Hematopoietic multipotent progenitor cell treated with erythropoietin and hydrocortisone succinate and interleukin-3 and kit ligand, for 15 days (in vitro differentiated cells): ENCODE measurements at places on chromosomes 5 and 9.
A peak's percentile ranks its signal among the peaks of the same experiment; 100 is the strongest.

GRCh38 chr5:154197801-154198491, 7.4 kb downstream of the GALNT10 start:
- DNase-seq = peak; percentile 30

DNA sequence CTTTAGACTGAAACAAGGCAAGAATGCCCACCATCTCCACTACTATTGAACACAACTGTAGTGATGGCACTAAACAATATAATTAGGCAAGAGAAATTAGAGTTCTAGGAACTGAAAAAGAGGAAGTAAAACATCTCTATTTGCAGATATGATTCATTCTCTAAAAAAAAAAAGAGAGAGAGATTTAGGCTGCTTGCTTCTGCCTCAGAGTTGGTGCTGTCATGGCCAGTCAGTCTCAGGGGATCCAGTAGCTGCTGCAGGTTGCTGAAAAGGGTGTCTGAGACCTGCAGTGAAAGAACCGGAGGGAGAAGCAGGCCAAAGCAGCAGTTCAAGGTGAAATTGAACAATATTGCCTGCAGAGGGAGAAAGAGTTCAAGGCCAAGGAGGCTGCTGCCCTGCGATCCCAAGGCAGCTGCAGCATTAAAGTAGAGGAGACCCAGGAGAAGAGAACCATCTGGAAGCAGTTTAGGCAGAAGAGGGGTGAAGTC, 72.5 kb downstream of the AP3B1 start:
- DNase-seq = no peak

- DNase-seq = no peak
Observed at GRCh38 chr9:77896269-77896937, 135.2 kb downstream of the GNAQ start.

GRCh38 chr5:75433814-75434506, 77.5 kb downstream of the CERT1 start:
- no peak for DNase-seq

DNA sequence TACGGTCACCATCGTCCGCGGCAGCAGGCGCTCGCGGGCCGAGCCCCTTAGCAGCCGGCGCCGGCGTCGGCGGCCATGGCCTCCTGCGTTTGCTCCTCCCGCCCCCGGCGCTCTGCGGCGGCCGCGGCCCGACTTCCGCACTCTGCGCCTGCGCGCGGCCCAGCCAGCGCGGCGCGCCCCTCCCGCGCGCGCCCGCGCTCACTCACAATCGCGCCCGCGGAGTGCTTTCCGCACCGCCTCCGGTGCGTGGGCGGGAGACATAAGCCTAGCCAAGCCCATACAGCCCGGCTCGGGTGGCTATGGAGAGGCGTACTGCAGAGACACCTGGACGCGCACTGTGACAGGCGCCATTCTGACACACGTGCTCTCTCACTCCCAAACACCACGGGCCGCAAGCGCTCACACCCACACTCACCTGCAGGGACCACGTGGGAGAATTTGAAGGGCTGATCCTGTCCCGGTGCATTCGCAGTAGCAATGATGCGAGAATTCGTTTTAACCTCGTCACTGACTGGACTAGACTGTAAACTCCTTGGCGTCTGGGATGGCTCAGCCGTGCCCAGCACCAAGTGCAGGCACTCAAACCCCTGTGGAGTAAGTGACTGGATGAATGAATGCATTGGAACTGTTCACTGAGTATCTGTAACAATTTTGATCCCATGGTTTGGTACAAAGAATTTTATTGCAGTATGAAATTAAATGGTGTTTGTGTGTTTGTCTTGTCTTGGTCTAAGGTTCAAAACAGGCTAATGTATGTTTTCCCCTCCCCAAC, at the start of gene RNF145:
RNF145 (minus strand) TSS at position 116 of the 772 bp plus-strand sequence. CDS start 5,936 bp downstream, outside the sequence.
- peak; percentile 94 for DNase-seq

GRCh38 chr9:22452415-22453010, 5.9 kb downstream of the DMRTA1 start:
- peak; percentile 22 for DNase-seq

DNA sequence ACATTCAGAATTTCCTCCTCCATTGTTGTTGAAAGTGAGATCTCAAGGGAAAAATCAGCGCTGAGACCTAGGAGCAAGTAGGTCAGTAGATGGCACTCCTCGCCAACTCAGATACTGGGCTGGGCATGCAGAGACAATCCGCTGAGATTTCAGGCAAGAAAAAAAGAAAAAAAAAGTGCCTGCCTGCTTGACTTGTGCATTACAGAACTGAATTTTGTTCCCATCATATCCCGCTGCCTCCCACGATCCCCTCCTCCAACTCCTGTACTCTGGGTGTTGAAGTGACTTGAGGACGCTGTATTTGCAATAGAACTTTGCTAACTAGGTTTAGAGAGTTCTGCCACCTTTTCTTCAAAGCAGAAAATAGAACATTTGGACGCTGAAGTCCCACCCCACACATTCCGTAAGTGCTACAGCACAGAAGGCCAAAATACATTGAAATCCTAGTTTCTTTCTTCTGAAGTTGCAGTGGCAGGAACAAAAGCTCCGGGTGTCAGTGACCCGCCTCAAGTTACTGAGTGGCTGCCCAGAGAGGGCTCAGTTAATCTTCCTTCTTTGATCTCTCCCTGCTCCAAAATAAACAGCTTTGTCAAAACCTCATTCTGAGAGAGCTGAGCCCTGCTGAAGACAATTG, 265.8 kb downstream of the MLLT3 start:
- peak; percentile 66 for DNase-seq

- no peak for DNase-seq
Observed at GRCh38 chr9:77512876-77513275, 135.2 kb downstream of the GNA14 start.

GRCh38 chr9:14418941-14419937, 105.3 kb upstream of the NFIB start:
- no peak for DNase-seq

GRCh38 chr5:16549491-16550206, 67.1 kb downstream of the RETREG1 start:
- no peak for DNase-seq

DNA sequence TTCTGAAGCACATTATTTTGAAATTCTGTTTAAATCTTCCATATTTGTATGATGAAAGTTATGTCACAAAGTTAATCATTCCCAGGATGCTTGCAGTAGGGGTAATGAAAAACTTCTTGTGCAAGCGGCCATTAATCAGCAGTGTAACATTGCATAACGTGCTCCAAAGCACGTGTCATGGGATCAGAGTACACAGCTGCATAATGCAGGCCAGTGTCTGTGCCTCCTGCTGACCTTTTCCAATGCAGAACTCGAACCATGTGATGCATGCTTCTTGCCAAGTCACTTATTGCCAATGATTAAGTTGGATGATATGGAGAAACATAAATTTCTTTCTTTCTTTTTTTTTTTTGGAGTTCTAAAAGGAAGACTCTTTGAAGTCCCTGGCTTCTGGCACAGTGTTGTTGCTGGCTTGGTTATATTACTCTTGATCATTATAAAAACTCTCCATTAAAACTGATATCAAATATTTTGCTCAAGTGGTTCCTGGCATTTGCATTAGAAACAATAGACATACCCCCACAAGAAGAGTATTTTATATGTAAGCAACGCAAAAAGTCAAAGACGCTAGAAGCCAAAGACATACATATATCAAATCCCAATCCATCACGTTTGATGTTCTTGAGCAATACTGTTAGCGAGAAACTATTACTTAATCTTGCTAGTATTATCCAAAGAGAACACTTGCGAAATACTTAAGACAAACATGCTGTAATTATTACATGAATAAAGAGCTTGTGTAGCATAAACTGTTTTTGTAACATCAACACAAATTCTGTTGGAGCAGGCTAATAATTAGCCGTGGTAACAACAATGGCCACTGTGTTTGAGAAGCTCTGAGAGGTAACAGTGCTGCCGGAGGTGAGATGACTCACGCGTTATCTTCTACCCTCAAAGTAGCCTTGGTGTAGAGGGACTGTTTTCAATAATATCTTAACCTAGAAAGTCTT, 164.2 kb downstream of the AUH start:
- DNase-seq = no peak

DNA sequence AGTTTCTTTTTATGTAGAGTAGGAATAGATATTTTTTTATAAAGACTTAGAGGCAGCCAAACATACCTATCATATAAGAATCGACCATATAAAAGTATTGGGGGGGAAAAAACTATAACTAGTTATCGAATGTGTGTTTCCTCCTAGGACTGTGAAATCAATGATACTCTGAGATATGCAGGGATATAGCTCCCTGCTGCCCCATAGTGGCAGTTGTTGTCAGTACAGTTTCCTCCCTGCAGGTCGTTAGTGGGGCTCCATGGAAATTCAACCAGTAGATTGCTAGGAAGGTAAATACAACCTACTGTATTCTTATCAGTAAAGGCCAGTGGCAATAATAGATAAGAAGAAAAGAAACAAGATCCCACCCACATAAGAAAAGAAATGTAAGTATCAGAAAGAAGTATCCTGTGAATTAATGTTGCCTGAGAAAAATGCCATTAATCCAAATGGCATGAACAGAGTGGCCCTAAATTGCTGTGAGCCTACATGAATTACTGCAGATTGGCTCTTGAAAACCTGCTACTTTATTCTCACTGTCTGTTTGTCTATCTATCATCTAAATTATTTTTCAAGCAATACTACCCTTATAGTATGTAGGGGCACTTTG, 136.9 kb upstream of the FBN2 start:
- DNase-seq = peak; percentile 21

DNA sequence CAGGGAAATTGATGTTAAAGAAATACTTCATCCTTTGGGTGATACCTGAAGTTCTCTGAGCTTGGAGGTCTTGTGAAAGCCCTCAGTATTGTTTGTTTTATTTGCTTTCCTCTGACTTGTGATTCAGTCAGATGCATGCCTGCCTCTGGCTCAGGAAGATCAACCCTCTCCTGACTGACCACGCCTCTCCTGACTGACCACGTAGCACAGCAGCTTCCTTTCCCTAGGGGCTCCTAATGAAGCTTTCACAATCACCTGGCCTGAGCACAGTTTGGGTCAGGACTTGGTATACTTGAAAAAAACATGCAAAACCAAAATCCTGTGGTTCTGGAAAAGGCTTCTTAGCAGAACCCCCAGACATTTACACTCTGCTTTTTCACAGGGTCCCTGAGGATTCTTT, 3.8 kb downstream of the TGFBI start:
- no peak for DNase-seq

DNA sequence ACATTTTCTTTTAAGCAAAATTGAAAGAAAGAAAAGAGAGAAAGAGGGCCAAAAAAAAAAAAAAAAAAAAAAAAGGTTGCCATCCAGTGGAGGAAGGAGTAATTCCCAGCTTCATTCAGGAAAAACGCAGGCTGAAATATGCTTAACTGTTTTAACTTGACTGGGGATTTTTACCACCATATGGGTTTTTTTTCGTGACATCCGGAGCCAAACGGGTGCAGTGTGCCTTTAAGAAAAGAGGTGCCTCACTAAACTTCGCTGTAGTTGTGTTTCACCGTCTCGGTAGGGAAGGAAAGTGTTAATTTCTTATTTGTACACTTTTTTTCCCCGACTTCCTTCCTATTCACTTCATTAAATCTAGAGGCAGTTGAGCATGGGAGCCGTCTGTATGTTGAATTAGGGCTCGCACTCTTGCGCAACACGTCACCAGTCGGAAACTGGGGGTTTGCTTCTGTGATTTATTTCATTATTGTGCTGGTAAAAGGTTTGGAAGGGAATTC, 143.0 kb downstream of the SMARCA2 start:
- DNase-seq = peak; percentile 6

DNA sequence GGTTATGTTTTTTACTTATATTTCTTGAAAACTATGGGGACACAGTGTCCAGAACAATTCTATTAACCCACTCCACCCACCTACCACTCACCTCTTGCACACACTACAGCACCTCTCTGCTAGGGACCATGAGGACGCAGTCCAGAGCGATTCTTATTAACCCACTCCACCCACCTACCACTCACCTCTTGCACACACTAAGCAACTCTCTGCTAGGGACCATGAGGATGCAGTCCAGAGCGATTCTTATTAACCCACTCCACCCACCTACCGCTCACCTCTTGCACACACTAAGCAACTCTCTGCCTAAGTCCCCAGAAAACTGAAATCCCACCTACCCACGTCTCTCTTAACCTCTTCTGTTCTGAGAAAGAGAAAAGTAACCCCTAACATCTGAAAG, 2.2 kb upstream of the SHROOM1 start:
- no peak for DNase-seq

GRCh38 chr5:75472973-75473372, 38.5 kb downstream of the CERT1 start:
- no peak for DNase-seq

GRCh38 chr5:107464416-107464815, 206.3 kb downstream of the EFNA5 start:
- DNase-seq = no peak

- no peak for DNase-seq
Observed at GRCh38 chr5:43514471-43514815, 505 bp downstream of the C5orf34 start.

- DNase-seq = no peak
Observed at GRCh38 chr9:134384811-134385479, 58.7 kb downstream of the RXRA start.

DNA sequence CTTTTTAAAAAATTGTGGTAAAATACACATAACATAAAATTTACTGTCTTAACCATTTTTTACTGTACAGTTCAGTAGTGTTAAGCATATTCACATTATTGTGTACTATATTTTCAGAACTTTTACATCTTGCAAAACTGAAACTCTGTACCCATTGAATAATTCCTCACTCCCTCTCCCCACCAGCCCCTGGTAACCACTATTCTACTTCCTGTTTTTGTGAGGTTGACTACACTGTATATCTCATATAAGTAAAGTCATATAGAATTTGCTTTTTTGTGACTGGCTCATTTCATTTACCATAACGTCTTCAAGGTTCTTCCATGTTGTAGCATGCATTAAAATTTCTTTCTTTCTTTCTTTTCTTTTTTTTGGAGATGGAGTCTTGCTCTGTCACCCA, 87.0 kb downstream of the LNPEP start:
- DNase-seq = no peak

- DNase-seq = no peak
Observed at GRCh38 chr9:133437753-133438531, 15.8 kb downstream of the ADAMTS13 start.

DNA sequence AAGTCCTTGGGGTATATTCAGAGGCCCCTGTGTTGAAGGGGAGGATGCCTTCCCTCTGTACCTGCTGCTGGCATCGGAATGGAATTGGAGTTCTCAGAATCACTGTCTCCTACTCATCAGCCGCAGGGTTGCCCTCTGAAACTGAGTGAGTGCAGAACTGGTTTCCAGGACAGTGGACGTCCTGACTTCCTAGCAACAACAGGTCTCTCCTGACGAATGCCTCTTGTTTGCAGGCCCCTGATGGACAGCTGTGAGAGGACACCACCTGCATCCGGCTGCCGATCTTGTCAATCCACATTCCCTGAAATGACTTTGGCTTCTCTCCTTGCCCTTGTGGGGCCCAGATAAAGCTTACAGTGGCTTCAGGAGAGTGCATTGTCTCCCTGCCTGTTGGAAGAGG, 274.5 kb downstream of the NSG2 start:
- DNase-seq = no peak

GRCh38 chr9:137316012-137316981, 14.2 kb upstream of the NRARP start:
- no peak for DNase-seq

- no peak for DNase-seq
Observed at GRCh38 chr5:159802661-159803060, 113.6 kb upstream of the ADRA1B start.

GRCh38 chr9:121827251-121827967, 176.0 kb downstream of the DAB2IP start:
- DNase-seq = no peak
